ENCODE measurements at places on chromosomes 11 and 22.

DNA sequence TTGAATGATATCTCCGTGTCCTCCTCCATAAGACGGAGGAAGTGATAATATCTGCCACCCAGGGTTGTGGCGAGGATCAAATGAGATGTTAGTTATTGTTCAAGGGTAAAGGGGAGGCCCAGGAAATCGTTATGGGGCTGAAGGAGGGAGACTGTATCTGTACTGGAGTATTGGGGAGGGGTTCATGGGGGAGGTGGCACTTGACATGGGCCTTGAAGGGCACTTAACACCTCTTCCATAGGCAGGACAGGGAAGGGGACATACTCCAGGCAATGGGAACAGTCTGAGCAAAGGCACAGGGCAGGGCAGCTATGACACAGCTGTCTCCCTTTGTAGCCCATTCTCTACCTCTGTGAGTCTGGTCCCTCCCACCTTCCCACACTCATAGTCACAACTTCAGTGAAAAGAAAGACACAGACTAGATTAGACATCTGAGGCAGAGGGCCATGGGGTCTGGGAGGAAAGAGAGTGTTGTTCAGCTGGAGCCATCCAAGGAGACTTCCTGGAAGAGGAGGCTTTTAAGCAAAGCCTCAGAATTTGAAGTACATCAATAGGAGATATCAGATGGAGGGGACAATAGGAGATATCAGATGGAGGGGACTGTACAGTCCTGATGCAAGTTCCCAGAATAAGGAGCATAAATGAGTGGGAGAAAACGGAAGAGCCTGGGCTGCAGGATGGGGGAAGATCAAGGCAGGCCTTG is 15.8 kb upstream of the DGKZ start:
- DNase-seq, result no peak

DNA sequence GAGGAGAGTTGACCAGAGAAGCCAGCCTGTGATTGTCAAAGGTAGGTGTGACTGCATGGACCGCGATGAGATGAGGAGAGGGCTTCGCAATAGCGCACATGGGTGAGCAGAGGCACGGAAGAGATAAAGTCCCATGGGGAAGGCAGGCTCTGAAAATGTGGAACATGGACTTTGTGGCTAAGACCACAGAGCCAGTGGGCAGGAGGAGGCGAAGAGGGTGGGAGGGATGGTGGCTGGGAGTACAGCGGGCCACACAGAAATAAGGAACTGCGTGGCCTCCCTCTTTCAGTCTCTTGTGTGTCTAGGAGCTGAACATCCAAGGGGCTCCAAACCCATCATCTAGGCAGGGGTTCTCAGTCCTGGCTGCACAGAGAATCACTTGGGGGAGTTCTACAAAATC is 98.6 kb downstream of the TENM4 start:
- no peak for DNase-seq

DNA sequence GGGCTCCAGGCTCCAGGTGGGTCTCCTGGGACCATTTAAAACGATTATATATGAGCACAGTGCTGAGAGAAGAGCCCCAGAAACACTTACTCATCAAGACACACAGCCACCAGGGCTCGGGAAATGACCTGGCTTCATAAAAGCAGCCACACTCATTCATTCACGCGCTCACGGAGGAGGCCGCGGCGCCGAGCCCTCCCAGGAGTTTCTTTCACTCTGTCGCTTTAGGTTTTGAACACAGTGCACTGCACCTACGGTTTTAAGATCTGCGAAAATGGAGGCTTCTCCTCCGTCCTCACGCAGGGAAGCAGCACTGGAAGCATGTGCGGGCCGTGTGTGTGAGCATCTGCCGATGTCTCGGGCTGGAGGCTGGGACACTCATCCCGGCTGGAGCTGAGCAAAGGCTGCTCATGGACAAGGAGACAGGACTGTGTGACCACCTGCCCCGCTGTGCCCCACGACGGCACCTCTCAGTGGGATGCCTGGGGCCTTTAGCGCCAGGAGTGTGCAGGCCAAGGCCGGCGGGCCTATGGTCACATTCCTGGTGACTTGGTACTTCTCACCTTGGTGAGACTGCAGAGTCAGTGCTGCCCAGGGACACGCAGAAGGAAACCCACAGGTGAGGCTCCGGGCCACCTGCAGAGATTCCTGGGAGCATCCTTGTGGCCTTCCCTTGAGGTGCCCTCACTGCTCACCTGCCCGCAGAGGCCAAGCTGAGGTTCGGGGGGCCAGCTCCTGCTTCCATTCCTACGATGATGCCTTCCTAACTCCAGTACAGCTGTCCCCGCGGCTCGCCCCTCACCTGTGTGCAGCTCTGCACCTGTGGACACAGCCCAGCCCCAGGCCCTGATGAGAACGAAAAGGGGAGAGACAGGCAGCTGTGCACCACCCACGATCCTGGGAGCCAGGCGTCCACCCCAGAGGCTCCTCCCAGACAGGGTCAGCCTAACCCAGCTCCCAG is 872.0 kb downstream of the BRD1 start:
- DNase-seq, result no peak

- DNase-seq, result no peak
Observed at GRCh38 chr22:37193629-37194191, 5.7 kb upstream of the C1QTNF6 start.

- no peak for DNase-seq
Observed at GRCh38 chr22:48957987-48958321, 869.7 kb downstream of the BRD1 start.

- DNase-seq, result no peak
Observed at GRCh38 chr11:48116437-48117228, 100.0 kb upstream of the OR4B1 start.

GRCh38 chr11:111878385-111878848 is 548 bp downstream of the FDXACB1 start:
- DNase-seq, result no peak

DNA sequence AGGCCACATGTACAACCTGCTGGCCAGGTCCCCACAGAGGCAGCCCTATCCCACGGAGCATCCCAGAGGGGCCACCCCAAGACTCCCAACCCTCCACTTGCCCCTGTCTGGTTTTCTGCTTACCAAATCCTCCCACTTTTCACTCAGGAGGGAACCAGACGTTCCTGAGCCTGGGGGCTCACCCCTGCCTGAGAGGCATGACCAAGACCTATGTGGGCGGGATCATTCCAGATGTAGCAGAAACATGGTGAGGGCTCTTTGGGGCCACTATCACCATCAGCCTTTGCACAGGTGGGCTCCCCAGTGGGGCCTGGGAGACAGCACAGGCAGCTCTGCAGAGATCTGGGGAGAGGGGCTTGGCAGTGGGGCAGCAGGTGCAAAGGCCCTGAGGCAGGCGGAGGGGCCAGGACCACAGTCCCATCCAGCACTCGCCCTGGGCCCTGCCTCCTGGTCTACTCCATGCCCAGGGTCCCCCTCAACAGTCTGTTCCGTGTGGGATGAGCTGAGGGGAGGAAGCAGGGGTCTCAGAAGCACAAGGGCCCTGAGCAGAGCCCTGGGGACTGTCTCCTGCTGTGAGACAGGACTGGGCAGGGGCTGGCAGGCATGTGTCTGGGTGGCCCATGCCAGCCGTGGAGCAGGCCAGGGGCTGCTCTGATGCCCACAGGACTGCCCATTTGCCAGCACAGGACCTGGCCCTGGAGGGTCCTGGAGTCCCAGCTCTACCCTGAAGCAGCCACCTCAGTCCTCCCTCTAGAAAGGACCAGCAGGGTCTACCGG is 9.4 kb downstream of the PIM3 start:
- DNase-seq, result no peak

- DNase-seq, result no peak
Observed at GRCh38 chr11:93542811-93543229, 371 bp downstream of the SMCO4 start.

DNA sequence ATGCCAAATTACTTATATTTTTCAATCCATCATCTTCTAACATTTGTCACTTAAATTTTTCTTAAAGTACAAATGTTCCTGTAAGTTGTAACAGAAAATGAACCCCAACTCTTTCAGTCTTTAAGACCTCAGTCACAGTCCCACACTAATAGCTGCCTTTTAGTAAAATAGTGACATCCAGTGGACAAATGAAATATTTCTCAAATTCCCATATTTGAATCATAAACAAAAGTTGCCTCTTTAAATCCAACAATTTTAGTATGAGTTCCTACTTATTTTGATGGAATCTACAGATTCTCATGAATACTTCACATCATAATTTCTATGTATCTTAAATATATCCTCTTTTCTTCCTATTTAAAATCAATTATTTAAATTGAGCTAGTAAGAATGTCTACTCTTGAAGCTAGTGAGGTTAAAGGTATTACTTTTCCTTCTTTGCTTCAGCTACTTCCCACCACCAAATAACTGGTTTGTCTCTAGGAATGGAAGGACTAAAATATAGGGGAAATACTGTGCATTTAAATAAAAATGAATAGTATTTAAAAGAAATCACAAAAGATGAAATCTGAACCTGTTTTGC is 9.2 kb downstream of the LIN7C start:
- no peak for DNase-seq

GRCh38 chr11:128190312-128190711 is 397.0 kb downstream of the ETS1 start:
- no peak for DNase-seq

DNA sequence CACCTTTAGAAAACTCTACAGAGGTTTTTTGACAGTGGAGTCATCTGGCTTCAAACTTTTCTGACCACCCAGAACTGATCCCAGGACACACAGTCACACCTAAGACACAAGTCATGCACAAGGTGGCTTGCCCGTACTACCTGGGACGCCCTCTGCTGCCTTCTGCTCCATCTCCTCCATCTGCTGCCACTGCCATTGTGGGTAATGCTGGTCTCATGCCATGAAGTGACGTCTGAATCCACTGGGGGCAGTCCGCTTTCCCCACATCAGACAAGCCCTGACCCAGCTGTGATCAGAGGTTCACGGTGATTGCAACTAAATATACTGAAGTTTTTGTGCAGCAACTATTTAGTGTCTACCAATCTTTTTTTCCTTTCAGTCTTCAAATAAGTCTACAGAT is 5.4 kb upstream of the NDUFS8 start:
- no peak for DNase-seq

DNA sequence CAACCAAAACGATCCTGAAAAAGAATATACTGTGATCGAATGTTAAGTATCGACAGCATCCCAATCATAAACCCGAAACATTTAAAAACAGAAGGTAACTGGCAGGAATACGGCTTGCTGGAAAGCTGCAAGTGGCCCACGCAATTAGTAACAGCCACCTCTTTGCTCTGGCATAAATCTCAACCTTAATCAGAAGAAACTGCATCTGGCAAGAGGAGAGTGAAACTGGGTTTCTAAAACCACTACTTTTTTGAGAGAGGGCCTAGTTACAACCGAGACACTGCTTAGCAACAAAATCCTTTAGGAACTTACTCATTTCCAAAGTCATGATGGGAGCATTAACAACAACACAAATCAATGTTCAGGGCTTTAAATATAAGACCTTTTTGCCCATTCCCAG is 7.9 kb downstream of the NCAPD3 start:
- no peak for DNase-seq

GRCh38 chr22:26981111-26981510 is 323.7 kb downstream of the MIAT start:
- no peak for DNase-seq

- no peak for DNase-seq
Observed at GRCh38 chr11:111460340-111460739, 51.8 kb downstream of the BTG4 start.

DNA sequence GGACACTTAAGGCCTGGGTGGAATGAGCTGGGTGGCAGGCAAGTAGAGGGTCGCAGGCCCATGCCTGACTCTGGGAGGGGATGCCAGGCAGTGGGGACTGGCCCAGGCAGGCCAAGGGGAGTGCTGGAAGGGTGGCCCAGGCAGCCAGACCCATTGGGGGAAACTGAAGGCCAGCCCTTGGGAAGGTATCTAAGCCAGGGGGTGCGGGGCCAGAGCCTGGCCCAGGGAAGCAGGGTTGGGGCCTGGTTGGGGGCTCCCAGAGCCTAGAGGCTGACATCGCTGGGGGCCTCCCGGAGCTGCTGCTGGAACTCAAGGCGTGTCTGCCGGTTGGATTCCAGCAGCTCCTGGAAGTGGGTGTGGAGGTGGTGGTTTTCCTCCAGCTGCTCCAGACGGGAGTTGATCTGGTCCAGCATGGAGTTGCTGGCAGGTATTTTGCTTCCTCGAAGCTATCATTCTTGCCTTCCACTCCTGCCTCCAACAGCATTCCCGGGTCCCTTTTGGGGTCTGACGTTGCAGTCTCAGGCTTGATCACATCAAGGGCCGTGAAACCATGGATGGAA is 35.3 kb upstream of the XBP1 start:
- no peak for DNase-seq

DNA sequence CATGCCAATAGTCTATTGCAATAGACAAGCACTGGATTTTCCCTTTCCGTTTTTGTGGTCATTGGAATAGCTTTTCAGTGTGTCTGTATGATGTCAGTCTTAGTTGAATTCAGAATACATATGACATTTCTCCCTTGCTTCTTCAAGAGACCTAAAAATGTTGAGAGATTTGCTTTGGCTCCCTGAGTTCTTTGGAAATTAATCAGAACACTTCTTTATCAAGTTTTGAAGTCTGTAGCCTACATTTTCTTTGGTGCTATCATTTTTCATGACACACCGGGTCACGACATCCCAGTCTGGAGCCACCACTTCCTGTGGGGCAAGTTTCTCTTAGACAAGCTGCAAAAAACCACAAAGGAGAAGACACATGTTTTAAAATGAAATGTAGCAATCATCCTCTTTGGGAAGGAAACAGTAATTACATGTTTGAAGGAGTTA is 847.1 kb downstream of the OPCML start:
- DNase-seq, result no peak

DNA sequence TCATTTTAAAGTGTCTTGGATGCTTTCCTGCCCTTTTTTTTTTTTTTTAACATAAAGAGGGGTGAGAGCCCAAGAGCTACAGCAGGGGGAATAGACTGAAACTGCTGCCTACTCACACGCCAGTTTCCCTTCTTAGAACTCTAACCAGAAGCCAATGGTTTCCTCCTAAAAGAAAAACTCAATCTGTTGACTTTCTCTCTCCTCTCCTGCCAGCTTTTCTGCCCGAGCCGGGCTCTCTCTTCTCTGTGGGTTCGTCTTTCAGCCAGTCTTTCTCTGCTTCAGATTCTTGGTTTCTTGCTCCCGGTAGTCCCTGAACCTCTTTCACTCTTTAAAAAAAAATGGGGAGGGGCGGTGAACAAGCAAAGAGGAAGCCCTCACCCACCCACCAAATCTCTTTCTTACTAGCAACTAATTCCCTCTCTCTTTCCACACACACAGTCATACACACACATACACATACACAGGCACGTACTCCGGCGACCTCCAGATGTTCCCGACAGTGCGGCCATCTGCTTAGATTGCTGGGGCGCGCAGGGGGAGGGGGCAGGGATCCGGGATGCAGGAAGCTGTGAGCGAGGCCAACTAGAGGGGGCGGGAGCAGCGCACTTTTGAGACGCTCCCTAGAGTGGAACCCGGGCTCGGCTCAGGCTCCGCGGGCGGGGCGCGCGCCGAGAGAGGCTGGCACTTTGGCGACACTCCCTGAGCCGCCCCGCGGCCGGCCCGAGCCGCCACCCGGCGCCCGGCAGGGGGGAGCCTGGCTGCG is 444 bp upstream of the TSKU start:
- DNase-seq, result no peak
